ENCODE measurements at places on chromosomes 3 and 15.

GRCh38 chr3:12392101-12392878 lies 92.0 kb upstream of the TSEN2 start:
- no peak for DNase-seq

DNA sequence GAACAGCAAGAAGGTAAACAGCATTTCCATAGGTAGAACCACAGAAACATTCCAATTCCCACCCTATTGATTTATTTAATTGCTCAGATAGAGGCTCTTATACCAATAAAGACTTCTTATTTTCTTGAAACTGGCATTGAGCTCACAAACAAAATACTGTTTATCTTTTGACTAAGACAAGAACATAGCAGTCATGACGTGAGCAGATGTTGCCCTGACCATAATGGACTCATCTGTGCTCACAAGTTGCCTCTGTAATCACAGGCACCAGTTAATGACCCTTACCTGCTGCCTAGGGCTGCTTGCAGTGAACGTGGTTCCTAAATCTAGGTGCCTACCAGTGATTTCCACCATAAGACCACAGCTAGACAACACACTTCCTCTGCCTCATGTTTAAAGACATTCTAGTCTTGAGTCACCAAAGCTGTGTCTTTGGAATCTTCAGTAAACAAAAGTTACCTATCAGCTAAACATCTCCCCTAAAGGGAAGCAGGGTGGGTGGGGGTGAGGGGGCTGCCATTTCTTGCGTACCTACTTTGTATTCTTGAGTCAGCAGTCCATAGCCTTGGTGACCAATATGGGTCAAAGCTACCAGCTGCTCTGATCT lies 2.1 kb downstream of the FYCO1 start:
- no peak for DNase-seq

DNA sequence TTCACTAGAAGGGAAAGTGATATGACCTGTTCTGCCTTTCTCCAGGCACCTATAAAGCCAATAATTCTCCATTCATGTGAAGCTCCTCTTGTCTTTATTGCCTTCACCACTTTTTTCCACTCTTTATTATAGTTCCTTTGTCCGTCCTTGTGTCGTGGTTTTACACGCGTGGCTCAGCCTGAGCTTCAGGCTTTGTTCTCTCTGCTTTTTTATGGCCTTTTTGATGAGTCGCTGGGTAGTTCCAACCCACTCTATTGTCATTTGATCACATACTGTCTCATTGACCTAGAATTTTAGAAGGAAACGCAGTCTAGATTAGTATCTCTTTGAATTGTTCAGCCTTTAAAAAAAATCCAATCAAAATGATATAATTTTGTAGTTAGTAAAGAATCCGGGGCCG lies 403.2 kb downstream of the PTPRG start:
- no peak for DNase-seq

DNA sequence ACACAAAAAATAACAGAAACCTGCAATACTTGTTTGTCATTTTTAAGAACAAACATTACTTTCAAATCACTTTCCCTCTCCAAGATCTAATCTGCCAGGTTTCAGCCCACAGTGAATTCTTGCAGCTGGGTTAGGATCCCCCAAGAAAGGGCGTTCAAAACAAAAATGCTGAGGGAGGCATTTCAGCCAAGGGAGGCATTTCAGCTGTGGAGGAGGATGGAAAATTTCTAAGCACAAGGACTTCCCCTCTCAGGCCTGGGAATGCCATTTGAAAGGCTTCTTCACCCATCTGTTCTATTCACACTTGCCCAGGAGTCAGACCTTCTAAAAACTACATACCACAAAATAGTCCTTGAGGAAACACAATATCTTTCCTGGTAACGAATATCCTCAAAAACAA lies 69.1 kb downstream of the P3H2 start:
- no peak for DNase-seq

GRCh38 chr15:43209059-43209824 lies 11.6 kb downstream of the EPB42 start:
- no peak for DNase-seq

DNA sequence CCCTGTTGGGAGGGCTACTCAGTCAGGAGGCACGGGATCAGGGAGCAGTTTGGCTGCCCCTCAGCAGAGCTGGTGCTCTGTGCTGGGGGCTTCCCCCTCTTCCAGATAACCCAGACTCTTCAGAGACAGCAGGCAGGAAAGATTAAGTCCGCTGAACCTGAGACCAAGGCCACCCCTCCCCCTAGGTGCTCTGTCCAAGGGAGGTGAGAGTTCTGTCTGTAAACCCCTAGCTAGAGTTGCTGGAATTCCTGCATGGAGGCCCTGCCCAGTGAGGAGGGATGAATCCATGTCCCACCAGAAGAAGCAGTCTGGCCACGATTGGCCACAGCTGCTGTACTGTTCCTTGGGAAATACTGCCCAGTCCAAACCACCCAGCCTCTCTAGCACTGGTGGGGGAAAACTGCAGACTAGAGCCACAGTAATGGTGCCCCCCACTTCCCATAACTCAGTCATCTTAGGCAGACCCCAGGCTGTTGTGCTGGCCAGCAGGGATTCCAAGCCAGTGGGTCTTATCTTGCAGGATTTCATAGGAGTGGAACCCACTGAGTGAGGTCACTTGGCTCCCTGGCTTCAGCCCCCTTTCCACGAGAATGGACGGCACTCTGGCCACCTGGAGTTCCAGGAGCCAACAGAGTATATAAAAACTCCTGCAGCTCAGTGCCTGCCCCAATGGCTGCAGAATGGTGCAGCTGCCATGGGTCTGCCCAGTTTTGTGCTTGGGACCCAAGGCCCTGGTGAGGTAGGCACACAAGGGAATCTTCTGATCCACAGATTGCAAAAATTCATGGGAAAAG lies 42.9 kb downstream of the NPAP1 start:
- no peak for DNase-seq

GRCh38 chr3:25515171-25515570 lies 87.1 kb downstream of the RARB start:
- no peak for DNase-seq

DNA sequence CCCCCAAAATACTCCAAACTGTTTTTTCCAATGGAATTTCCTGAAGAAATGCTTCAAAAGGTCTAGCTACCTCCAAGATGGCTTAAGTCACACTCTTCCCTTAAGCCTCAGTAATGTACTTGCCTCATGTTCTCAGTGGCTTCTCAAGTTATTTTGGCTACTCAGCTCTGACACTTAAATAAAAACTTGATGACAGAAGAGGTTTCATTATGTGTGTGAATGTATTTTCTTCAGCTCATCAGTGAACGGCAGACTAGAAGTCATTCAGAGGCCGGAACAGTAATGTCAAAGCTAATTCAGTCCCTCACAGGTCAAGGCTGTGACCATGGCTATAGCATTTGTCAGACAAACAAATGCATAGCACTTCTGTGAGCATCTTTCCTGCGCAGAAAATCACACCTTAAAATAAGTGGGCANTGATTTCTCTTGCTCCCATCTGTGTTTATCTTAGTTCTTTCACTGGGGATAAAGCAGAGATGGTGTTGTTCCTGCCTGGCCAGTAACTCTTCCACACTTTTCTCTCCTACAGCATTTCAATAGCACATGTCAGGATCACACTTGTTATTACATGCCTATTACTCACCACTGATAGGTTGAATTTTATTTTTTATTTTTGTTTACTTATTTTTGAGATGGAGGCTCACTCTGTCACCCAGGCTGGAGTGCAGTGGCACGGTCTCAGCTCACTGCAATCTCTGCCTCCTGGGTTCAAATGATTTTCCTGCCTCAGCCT lies 68.5 kb upstream of the PLCL2 start:
- no peak for DNase-seq

DNA sequence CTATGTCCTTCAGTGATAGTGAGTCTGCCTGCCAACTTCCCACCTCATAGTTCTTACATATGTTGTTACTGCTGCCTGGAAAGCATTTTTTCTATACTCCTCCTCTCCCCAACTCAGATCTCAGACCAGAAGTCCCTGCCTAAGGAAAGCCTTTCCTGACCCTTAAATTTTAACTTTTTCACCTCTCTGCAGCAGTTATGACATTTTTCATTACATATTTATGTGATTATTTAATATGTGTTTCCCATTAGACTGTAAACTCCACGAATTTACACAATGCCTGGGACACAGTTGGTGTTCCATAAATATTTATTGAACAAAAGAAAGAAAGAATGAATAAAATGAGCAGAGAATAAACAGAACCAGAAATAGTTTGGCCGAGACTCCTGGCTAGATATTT lies 125.5 kb downstream of the MITF start:
- DNase-seq = no peak

GRCh38 chr15:69343133-69343532 lies 44.4 kb downstream of the PAQR5 start:
- DNase-seq = no peak

GRCh38 chr15:99130765-99131440 lies 26.0 kb downstream of the SYNM start:
- no peak for DNase-seq

DNA sequence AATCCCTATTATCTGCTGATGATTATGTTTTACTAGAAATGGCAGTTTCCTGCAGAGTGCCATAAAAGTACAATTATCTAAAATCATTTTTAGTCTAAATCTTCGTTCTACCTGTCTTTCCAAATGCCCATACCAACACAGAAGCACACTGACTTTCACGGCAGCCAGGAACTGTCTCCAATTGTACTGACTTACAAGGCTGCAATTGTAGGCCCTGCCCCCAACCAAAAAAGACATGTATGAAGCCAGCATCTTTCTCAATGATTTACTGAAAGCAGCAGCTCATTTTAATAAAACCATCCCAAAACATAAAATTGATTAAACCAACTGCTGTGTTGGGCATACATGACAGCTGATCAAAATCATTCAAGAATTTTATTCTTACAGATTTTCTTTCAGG lies 119.0 kb downstream of the TBC1D5 start:
- no peak for DNase-seq

DNA sequence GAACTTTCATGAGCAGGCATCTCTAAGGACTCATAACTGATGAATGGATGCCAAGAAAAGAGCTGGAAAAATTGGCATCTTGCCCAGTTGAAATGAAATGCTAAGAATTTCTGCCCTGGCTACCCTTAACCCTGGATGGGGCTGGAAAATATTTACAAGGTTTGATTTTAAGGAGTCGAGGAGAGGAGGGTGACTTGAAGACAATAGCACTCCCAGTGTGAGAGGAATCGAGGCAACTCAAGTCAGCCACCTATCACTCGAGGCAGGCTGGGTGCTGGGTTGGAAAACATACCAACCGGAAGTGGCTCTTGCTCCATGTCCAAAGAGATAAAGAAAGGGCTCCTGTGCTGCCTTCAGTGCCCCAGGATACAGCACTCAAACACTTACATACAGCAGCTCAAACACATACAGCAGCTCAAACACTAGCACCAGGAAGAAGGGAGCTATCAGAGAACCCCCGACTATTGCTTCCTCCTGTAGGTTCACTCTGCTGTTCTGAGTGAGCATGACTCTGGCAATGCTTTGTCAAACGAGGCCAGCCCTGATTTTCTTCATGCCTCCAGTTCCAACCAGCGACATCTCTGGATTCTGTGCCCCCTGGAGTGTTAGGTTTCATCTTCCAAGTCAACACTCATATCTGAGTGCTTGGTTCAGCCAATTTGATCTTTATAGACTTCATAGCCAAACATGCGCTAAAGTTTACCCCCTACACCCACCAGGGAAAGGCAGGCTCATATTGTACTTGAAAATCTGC lies 4.9 kb downstream of the PRICKLE2 start:
- no peak for DNase-seq

DNA sequence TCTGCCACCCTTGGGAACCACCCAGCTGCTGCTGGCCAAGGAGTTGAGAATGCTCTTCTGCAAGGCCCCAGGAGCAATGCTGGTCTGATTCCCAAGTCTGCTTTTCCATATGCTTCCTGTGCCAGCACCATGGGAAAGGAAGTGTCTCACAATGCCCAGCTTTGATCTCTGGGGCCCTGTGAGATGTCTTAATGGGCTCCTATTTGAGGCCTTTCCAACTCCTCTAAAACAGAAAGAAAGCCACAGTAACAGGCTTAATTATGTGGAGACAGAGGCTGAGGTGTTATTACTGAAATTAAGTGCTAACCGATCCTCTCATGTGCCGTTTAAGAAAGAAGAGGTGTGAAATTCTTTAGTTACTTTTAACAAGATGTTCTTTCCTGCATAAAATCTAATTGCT lies 4.5 kb downstream of the EOGT start:
- no peak for DNase-seq

- DNase-seq = no peak
These were observed 1.4 kb downstream of the C3orf22 start for GRCh38 chr3:126557415-126557745.

GRCh38 chr15:98676586-98677270 lies 28.4 kb downstream of the IGF1R start:
- DNase-seq = no peak

- no peak for DNase-seq
These were observed 401.1 kb downstream of the NAALADL2 start for GRCh38 chr3:175260145-175260794.

GRCh38 chr15:100330221-100330620 lies 11.6 kb downstream of the ADAMTS17 start:
- no peak for DNase-seq

GRCh38 chr3:32257042-32257441 lies 18.6 kb downstream of the CMTM8 start:
- no peak for DNase-seq

DNA sequence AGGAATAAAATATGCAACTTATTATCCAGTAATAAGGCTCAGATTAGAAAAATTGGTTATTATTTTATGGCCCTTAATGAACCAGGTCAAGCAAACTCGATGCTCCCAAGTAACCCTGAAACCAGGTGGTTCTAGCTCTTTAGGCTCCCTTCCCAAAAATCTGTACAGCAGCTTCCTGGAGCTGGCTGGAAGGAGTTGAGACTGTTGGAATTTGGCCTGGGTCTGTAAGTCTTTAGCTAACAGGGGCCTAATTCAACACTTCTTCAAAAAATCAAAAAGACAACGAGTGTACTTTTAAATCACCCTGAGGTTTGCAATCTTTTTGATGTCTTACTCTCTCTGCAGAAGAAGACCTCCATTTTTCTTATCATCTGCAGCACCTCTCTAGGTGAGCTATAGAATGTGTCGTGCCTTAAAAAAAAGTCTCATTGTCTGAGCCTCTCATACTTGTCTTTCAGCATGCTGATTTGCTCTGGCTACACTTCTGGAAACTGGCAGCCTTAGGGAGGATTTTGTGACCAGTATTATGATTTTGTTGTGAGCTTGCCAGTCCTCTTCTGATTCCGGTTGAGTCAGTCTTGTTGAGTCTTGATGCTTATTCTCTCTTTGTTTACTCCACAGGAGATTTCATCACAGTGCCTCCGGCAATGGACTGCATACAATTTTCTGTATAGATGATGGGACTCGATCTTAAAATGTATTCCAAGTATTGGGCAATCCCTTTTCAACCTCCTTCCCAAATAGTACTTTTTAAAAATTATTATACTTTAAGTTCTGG lies 235.0 kb upstream of the KBTBD8 start:
- DNase-seq = no peak

GRCh38 chr3:160928183-160928726 lies 172.2 kb downstream of the PPM1L start:
- DNase-seq = no peak

- no peak for DNase-seq
These were observed 7.1 kb downstream of the CELF6 start for GRCh38 chr15:72312605-72313447.

GRCh38 chr3:40939741-40940130 lies 259.6 kb upstream of the CTNNB1 start:
- DNase-seq = no peak

Data from omental fat pad (tissue), 4 donors.